ENCODE measurements at places on chromosomes 11 and 22.

- DNase-seq: no peak
These were observed 3.8 kb downstream of the DGCR2 start for GRCh38 chr22:19118329-19118880.

GRCh38 chr11:1665313-1665712, 31.7 kb upstream of the KRTAP5-6 start:
- DNase-seq: no peak

DNA sequence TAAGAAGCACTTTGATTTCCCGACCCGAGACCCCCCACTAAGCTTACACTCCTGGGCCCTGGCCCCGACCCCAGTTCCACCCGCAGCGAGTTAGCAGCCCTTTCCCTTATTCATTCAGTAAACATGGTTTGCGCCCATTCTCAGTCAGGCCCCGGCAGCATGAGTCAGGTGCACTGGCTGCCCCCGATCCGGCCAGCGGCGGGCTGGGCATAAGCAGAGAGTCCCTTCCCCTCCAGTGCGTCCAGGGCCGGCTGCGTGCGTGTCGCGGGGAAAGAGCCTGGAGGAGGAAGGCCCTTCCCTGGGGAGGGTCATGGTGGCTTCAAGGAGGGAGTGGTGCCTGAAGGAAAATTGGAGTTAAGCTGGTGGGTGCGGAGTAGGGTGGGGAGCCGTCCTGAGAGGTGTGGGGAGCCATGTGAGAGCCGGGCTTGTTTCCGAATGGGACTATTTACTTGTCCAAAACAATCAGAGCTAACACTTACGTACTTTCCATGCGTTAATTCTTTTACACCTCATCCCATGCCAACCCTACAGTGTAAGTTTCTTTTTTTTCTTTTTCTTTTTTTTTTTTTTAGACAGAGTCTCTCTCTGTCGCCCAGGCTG, 657 bp downstream of the IGHMBP2 start:
- DNase-seq: no peak

GRCh38 chr22:37815593-37815992, 7.6 kb upstream of the GALR3 start:
- no peak for DNase-seq

Measured in activated T-helper 2 cell treated with anti-CD3 and anti-CD28 coated beads, Interferon-gamma antibody, Interleukin-2, Interleukin-4, amounts not matched to agents 10 μg/mL and 5 μg/mL and 100 μg/mL, durations not matched to agents 14 hours and 24 hours and 36 hours (primary cell).